Stimulated activated CD4-positive, alpha-beta T cell treated with anti-CD3 and anti-CD28 coated beads, Interleukin-15, amount 100 ng/mL, for 1 hour (primary cell): ENCODE measurements at places on chromosomes 1 and 21.
A peak's percentile ranks its signal among the peaks of the same experiment; 100 is the strongest.

- DNase-seq: no peak
Measured at GRCh38 chr1:172005856-172006255, 164.6 kb downstream of the DNM3 start.

DNA sequence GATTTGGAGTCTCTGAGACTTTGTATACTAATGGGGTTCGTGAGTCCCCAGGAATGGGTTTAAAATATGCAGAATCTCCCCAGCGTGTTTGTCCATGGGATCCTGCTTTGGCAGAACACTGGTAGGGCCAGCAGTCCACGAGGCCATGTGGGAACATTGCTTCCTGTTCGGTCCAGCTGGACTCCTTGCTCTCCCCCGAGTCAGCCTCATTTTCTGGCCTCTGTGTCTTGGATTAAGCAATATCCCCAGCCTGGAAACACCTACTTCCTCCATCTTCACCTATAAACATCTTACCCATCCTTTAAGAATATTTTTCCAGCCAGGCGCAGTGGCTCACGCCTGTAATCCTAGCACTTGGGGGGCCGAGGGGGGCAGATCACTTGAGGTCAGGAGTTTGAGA, 142.4 kb downstream of the NAV1 start:
- DNase-seq: no peak

DNA sequence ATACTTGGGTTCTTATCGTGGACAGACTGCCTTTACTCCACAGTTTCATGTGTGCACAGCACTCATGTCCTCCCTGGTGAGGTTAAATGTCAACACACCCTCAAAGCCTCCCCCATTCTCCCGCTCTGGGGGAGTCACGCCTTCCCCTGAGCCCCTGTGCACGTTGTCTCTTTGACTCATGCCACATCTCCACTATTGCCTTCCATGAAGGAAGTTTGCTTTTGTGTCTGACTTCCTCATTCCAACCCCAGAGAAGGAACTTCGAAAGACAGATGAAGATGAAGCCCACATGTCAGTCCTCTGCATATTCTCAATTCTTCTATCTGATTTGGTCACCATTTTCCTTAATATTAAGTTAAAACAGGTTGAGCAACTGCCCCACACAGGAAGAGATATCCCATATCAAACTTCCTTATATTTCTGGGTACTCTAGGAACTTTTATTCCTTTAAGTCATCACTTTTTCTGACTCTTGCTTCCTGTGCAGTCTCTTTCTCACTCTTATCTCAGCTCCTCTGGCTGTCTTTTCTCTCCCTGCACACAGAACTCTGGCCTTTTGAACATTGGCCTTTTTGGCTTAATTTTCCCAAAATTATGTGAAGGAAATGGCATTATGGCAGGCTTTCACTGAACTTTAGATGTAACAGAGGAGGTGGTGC, 41.5 kb downstream of the C4BPA start:
- no peak for DNase-seq

- DNase-seq: no peak
Measured at GRCh38 chr1:165836664-165837482, 9.5 kb downstream of the UCK2 start.

GRCh38 chr1:54460351-54460750, 54.2 kb upstream of the SSBP3 start:
- no peak for DNase-seq

- DNase-seq: no peak
Measured at GRCh38 chr21:38267991-38268863, 11.4 kb downstream of the KCNJ15 start.

GRCh38 chr1:205563927-205564441, 59.5 kb downstream of the CDK18 start:
- no peak for DNase-seq

GRCh38 chr1:163195728-163196448, 6.8 kb downstream of the RGS5 start:
- DNase-seq: no peak

DNA sequence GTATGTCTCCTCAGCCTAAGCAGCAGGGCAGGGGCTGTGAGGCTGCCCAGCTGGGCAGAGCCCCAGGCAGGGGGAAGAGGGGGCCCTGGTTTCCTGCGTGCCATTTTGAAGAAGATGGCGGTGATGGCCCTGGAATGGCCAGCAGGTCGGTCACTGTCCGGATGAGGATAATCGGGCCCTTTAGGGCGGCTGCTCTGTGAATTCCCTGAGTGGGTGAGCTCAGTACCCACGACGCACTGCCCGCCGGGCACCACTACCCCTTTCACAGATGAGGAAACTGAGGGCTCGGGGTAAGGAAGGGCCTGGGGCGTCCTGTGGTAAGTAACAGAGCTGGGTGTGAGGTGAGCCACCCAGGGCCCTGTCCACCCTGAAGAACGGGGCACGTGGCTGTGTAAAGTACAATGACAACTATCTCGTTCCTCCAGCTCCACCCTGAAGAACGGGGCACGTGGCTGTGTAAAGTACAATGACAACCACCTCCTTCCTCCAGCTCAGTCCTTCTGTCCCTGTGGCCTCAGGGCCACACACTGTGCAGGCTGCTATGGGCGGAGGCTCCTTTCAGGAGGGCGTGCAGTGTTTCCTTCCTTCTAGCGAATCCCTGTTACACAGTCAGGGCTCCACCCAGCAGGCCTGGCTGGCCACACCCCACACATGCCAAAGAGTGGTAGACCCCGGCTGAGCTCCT, 23.2 kb downstream of the ITGB2 start:
- DNase-seq: no peak

DNA sequence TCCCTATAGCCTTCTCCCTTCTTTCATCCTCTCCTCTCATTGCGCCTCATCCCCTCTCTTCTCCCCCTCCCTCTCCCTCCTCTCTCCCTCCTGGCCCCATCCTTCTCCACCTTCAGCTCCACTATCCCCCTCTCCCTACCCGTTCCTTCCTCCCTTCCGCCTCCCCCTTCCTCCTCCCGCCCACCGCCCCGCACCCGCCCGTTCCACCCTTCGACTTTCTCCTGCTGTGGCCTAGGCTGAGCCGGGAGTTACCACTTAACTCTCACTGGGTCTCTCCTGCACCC, 1.6 kb downstream of the NPR1 start:
- DNase-seq: no peak

- DNase-seq: no peak
Measured at GRCh38 chr1:116436611-116436970, 63.5 kb downstream of the ATP1A1 start.

- no peak for DNase-seq
Measured at GRCh38 chr1:30692201-30692947, 31.0 kb downstream of the MATN1 start.

DNA sequence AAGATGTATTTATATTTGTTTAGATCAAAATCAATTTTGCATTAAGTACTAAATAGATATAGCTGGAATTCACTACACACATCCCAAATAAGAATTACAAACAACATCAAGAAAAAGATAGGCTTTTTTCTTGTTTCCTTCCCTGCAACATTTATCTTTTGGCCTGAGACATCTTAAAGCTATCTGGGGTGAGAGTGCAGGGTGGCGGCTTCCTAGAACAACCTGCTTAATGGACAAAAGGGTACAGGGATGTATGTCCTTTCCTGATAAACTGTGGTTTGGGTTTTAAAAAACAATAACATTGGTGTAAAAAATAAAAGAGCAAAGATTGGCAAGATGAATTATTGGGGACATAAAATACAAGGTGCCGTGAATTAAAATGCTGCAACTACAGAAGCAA, 54.4 kb downstream of the EPRS1 start:
- no peak for DNase-seq

GRCh38 chr1:106584107-106584506, 472.4 kb upstream of the PRMT6 start:
- no peak for DNase-seq

DNA sequence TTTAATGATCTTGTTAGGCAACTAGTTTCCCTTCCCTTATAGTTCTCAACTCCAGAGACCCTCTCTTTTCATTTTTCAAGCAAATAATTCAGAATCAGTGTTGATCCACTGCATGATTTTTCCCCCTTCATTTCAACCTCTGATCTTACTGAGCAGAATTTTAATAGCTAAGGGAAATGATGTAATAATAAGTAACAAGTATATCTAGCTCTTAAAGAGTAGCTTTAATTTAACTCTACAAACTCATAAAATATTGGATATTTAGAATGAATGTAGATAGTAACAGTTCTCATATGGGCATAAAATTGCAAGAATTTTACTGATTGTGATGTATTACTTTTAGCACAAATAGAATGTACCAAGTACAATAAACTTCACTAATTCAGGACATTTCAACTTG, 130.2 kb downstream of the NR5A2 start:
- DNase-seq: no peak

DNA sequence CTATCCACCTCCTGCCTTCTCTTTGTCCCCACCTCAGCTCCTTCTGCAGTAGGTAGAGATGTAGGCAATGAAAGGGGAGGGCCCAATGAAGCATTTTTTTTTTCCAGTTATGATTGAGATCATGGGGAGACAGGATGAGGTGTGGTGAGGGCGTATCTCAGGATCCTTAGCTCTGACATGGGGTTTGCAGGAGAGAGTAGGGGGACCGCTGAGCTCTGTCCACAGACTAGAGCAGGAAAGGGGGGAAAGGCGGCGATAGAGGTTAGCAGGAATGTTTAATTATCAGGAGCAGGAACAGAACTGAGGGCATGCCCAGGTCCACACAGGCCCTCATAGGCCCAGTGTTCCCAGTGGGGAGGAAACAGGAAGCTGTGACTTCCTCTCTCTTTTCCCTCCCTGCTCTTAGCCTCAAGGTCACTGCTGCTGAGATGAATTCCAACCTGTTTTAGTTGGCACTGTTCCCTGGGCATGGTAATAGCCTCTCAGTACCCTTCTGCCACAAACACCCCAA, 901 bp upstream of the RXFP4 start:
- DNase-seq: no peak

- no peak for DNase-seq
Measured at GRCh38 chr1:197677752-197678295, 97.5 kb downstream of the DENND1B start.

DNA sequence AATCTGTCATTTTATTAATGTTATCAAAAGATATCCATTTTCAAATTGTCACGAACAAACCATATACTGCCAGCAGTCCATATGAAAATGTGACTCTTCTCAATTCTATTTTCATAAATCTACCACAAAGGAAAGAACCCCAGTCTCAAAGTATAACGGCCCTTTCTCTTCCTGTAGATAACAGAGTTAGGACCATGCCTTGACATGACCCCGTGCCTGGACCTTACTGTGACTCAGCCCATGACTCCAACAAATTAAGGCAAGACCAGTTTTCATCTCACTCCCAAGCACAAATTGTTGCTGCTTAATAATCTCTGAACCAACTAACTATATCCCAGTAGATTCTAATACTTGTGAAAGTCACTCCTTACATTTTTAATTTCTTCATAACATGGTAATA, 124.4 kb upstream of the NFIA start:
- DNase-seq: no peak

GRCh38 chr1:38559446-38560165, 300.0 kb downstream of the RRAGC start:
- DNase-seq: peak; percentile 55

GRCh38 chr1:158203693-158204457, 23.2 kb downstream of the CD1D start:
- DNase-seq: no peak
